Fibroblast of skin of right biceps (primary cell): ENCODE measurements at places on chromosomes 1 and 21.

DNA sequence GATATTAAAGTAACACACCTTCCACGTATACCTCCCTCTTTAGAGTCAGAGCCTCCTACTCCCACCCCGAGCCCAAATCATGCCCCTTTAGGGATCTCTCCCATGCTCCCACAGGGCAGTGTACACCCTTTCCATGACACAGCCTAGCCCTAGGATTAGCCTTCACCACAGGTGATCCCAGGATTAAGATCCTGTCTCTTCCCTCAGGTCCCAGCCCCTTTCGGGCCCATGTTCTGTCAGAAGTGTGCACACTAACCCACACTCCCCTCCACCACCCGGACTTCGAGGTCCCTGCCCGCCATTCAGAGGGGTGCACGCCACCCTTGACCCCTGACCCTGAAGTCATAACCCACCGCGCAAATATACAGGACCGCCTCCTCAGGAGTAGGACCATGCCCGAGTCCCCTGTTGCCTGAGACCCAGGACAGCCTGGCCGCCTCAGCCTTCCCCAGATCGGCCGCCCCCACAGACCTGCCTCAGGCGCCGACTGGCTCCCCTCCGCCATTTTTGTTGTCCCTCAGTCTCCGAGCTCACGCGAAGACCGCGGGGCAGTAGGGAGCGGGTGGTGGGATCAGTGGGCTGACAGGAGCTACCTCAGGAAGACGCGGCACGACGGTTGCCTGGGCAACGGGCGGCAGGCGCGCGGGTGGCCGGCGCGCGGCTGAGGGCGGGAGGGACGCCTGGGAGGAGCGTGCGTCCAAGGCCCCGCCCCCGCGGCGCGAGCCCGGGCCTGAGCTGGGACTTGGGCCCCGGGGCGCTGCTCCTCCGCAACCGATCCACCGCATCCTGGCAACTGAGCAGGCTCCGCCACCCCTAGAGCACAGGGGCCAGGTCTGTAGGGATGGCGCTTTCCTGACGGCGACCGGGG, at the start of gene AGBL4:
TSS of gene AGBL4 (minus strand) at position 663 of the 868 bp plus-strand sequence.
- peak; percentile 51 for DNase-seq

GRCh38 chr1:63794939-63795378, 21.1 kb downstream of the ROR1 start:
- DNase-seq, result peak; percentile 83

- DNase-seq, result peak; percentile 22
These were observed 3.5 kb downstream of the EPHX1 start for GRCh38 chr1:225813214-225813964.

DNA sequence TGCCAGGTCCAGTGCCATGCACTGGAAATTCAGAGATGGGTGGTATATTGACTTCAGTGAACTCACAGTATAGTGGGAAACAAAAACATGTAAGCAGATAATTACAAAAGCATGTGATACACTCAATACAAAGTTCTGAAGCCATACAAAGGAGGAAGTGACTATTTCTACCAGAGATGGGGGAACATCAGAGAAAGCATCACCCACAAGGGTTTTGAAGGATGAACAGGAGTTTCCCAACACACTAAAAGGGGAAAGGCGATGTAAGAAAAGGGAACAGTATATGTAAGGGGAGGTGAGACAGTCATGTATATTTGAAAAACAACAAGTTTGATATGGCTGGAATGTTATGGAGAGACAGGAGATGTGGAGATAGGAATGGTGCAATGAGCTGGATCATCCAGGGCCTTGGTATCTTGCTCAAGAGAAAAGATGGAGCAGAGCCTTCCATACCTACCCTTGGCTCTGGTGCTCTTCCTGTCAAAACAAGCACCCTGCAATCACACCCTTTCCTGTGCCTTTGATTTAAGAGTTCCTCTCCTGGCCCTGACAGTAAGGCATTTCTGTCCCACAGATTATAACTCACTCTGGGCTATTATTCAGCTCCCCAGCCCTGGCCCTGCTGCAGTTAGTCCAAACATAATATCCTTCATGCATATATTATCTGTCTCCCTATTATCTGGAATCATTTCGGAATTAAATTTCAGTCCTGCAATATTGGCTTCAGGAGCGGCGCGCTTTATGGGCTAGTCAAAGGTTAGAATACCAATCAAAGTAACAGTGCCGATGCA, 60.5 kb downstream of the DMAP1 start:
- DNase-seq, result no peak

DNA sequence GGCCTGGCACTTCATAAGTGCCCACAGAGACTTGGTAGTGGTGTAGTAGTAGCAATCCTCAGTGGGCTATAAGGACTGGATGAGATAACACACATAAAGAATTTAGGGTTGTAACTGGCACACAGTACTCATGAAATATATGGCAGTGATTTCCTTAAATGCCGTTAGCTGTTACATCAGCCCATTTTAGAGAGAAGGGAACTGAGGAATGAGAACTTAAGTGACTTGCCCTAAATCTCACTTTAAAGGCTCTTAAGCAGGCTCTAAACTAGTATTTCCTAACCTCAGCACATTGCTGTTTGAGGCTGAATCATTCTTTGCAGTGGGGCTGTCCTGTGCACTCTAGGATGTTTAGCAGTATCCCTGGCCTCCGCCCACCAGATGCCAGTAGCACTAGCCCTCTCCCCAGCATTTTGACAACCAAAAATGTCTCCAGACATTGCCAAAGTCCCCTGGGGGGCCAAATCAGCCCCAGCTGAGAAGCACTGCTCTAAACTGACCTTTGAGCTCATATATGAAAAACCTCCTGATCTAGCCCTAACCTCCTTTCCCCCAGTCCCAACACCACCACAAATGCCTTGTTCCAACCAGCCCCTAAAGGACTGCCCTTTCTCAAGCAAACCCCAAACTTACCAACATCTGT, 11.6 kb downstream of the CAMK2N1 start:
- no peak for DNase-seq

- peak; percentile 66 for DNase-seq
These were observed 1.4 kb downstream of the PEAR1 start for GRCh38 chr1:156894711-156895454.

DNA sequence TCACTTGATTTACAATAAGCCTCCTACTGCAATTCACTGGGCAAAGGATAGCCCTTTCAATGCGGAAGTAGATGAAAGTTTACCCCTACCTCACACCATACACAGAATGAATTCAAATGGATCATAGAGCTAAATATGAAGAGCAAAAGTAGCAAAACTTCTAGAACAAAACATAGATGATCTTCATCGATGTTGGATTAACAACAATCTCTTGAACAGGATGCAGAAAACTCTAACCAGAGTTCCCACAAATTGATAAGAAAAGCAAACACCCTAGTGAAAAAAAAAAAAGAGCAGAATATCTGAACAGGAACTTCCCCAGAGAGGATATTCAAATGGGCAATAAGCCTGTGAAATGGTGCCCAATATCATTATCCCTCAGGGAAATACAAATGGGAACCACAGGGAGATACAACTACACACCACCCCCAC, 1.9 kb upstream of the UBASH3A start:
- DNase-seq, result no peak

DNA sequence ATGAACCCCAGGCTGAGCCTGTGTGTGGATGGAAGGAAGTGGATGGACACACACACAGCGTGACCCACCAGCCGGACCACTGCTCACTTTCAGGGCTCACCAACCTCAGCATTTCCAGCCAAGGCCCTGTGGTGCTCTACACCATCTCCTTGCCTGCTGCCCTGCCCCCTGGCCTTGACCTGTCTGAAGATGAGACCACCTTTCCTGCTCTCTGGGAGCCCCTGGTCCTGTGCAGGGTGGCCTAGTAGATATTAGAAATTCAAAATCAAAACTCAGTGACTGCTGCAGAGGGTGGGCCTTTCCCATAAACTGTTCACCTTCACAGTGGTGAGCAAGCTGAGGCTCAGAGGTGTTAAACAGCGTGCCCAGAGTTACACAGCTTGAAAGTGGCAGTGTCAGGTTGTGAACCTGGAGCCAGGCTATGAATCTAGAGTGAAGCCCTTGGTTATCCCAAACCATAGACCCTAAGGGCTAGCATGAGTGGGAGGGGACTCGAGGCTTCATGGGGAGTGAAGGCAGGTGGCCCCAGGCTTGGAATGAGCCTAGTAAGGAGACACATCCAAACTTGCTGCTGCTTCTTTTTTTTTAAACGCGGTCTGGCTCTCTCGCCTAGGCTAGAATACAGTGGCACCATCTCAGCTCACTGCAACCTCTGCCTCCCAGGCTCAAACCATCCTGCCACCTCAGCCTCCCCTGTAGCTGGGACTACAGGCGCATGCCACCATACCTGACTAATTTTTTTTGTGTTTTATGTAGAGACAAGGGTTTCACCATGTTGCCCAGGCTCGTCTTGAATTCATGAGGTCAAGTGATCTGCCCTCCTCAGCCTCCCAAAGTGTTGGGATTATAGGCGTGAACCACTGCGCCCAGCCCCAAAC, 41.5 kb downstream of the MAN1C1 start:
- DNase-seq, result no peak

DNA sequence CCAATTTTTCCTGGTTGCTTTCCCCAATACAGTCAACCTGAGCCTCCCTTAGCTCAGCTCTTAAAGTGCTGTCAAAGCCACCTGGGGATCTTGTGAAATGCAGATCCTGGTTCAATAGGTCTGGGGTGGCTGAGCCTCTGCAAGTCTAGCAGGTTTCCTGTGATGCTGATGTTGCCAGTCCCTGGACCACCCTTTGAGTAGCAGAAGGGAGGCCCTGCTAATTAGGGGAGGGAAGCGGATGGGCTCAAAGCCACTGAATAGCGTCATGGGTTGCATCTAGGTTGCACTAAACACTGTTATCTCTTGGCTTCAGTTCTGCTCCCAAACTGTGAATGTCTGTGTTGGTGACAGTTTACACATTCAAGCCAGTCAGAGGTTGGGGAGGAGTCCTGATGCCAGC, 127.2 kb downstream of the KAZN start:
- no peak for DNase-seq

- no peak for DNase-seq
These were observed 32.5 kb upstream of the SLC44A3 start for GRCh38 chr1:94787691-94788090.

DNA sequence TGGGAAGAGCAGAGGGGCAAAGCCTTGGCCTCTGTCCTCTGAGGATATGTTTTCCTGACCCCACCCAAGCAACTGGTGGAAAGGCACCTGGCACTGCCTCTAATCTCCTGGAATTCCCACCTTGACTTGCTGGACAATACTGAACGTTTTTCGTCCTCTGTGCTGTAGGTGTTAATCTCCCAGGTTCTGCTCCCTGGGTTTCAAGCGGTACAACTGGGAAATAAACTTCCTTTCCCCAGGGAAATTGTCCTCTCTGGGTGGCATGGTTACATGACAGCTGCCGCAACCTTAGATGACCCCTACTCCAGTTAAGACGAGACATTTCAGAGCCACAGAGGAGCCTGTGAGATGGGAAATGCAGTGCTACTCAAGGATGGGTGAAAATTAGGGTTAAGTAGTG, 57.3 kb upstream of the BCAR3 start:
- no peak for DNase-seq

- DNase-seq, result no peak
These were observed 14.4 kb downstream of the SOX13 start for GRCh38 chr1:204087181-204087892.

- DNase-seq, result no peak
These were observed 154.6 kb downstream of the PCNX2 start for GRCh38 chr1:233140974-233141373.

DNA sequence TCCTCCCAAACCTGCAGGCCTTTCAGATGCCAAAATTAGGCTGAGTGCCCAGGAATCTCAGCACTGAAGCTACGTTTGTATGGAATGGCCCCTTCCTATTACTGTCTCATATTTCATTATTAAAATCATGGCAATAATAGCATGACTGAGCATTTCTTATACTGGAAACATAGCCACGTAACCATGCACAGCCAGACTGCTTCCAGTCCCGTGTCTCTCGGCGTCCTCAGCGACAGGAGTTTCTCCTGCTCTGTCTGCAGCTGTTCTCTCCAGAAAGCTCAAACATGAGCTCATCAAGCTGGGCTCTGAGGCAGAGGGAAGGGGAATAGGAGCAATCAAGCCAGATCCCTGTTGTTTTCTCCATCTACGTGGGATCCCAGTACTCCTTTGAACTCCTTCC, 104.0 kb downstream of the CDC7 start:
- peak; percentile 73 for DNase-seq

GRCh38 chr1:180230791-180231505, 884 bp downstream of the LHX4 start:
- peak; percentile 67 for DNase-seq

DNA sequence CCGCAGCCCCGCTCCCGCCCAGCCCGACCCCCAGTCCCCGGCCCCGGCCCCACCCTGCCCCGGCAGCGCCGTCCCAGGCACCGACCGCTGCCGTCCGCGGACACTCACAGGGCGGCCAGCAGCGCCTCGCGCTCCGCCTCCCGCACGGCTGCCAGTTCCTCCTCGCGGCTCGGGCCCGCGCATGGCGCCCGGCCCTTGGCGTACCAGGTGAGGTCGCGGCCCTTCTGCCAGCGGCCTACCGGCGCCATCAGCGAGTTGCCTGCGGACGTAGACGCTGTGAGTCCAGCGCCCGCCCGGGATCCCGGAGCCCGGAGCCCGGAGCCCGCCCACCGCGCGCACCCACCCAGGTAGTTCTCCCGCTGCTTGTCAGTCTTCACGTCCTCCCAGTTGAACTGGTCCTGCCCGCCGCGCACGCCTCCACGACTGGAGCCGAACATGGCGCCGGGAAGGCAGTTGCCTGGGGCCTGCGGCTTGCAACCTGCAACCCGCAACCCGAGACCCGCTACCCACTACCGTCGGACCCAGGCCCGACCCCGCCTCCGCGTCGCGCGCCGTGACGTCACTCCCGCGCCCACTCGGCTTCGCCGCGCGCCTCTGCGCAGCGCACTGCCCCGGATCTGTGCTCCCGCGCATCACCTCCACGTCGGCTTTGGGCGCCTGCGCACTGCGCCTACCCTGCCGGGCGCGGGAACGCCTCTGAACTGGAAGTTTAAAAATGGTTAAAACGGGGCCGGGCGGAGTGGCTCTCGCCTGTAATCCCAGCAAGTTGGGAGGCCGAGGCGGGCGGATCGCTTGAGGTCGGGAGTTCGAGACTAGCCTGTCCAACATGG, at the start of gene C1orf35:
TSS of gene C1orf35 (minus strand) at position 535 of the 830 bp plus-strand sequence. CDS start at position 437, 98 bp downstream.
- DNase-seq, result peak; percentile 92

GRCh38 chr1:17759114-17759513, 4.0 kb downstream of the ACTL8 start:
- DNase-seq, result peak; percentile 19

GRCh38 chr1:223479718-223480425, 86.7 kb downstream of the CCDC185 start:
- peak; percentile 18 for DNase-seq

GRCh38 chr1:245154429-245155271, at the start of gene KIF26B:
TSS of gene KIF26B (plus strand) at chr1:245154985. CDS start at chr1:245155425, 440 bp downstream.
- DNase-seq, result peak; percentile 72
